ENCODE measurements at places on chromosomes 5 and 9.

DNA sequence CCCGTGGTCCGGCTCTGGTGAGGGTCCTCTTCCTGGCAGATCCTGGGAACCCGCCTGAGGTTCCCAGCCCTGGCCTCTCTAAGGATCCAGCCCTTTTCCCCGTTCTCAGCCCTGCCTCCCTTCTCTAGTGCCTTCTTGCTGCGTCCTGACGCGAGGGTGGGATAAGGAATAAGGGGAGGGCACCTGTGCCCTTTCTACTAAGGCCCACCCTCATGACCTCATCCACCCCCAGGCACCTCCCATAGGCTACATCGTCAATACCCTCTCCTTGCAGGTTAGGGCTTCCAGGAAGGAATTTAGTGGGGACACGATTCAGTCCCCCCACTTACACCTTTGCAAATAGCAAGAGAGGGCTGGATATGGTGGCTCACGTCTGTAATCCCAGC is 10.7 kb upstream of the DIPK1B start:
- DNase-seq, result no peak

DNA sequence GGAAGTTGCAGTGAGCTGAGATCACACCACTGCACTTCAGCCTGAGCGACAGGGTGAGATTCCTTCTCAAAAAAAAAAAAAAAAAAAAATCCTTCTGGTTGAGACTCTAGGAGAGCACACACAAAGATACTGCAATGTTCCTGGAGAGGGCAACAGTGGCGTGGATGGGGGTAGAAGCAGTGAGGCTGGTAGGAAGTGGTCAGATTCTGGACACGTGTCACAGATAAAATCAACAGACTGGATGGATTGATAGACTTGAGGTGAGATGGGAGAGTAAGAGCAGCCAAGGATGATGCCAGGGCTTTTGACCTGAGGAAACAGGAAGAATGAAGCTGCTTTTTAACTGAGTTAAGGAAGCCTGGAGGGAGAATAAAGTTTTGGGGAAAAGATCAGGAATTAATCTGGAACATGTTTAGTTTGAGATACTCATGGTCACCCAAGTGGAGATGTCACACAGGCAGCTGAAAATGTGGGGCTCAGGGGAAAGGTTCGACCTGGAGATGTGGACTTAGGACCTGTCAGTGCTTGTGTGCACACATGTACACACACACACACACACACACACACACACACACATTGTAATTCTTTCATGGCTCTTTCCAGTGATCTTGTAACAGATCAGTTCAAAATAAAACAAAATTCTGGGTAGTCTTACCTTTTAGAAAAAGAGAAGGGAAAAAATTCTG is 88.1 kb downstream of the FANCC start:
- no peak for DNase-seq

DNA sequence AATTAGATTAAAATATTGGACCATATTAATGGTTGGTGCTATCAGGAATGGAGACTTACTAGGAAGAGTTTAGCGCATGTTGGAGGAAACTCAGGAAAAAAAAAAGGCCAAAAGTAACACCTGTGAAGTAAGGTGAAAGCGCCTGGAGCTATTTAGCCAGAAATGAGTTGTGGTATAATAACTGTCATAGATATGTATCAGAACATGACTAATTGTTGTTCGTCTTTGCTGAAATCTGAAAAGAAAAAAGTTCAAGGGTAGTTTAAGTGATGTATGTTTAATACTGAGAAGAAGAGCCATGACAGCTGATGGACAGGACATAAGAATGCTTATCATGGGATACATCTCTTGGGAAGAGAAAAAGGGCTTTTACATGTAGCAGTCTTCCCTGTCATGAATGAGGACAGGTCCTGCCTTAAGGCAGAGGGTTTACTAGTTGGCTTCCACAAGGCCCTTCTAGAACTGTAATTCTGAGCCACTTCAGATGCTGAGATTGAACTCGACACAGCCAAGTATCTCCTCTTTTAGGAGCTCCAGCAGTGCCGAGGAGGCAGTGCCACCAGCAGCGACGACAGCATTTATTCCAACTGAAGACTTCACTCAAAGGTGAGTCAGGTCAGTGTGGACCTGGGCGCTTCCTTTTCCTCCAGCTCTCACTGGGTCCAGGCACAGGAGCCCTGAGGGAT is 940 bp upstream of the CAMK4 start:
- DNase-seq, result no peak

DNA sequence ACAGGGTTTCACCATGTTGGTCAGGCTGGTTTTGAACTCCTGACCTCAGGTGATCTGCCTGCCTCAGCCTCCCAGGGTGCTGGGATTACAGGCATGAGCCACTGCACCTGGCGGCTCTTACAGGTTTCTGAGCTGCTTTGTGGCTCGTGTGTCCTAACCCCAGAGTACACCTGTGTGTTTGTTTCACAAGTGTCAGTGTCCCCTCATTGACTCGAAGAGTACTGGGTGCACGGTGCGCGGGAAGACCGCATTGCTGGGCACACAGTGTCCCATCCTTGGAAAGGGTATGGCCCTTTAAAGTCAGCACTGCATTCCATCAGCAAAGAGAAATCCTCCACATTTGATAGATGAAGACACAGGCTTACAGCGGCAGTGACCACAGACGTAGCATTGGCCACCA is 23.8 kb downstream of the NDST1 start:
- no peak for DNase-seq

All from GM13977 (cell line).